ENCODE measurements at places on chromosomes 12 and 14. TPM values are rescaled to one million over a fixed set of nuclear protein-coding genes. Genes with fewer than 3 reads are reported as not detected.
A peak's percentile ranks its signal among the peaks of the same experiment; 100 is the strongest.

- DNase-seq: no peak
These were observed 50.4 kb upstream of the RIN3 start for GRCh38 chr14:92463141-92463540.

GRCh38 chr14:68111097-68111852 is 291.7 kb downstream of the RAD51B start:
- DNase-seq: no peak

DNA sequence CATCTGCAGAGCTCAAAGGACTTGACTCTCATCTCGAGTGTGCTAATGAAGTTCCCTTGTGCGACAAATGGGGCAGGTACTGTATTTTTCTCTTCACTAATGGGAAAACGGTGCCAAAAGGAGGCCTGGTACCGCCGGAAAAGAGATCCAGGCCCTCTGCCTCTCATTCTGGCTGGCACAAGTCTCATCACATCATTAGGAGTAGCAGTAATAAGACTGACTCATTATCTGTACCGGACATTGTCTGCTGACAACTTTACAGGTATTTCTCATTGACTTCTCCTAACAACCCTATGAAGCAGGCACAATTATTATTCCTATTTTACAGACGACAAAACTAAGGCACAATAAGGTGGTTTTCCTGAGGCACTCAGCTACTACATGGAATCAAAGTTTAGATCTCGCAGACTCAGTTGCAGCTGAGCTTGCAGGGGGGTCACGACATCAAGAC is 668 bp downstream of the APPL2 start:
- peak; percentile 16 for DNase-seq

GRCh38 chr14:33287189-33287588 is 348.5 kb downstream of the NPAS3 start:
- DNase-seq: no peak

GRCh38 chr12:119668324-119668841 is 450 bp downstream of the PRKAB1 start:
- DNase-seq: peak; percentile 32

DNA sequence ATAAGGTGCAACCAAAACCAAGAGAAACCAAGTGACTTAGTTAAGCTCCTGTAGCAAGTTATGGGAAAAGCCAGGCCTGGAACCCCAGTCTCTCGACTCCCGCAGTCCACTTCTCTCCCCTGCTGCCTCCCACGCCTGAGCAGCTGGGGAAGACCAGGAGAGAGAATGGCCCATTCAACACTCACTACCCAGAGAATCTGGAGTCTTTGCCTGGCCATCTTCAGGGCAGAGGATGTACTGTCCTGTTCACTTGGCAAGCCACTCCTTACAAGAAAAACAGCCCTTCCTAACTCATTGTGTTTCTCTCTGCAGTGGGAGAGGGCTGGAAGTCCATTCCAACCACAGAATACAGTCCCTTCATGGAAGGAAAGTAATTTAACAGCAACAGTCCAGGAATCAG is 1.8 kb downstream of the PITPNM2 start:
- no peak for DNase-seq

DNA sequence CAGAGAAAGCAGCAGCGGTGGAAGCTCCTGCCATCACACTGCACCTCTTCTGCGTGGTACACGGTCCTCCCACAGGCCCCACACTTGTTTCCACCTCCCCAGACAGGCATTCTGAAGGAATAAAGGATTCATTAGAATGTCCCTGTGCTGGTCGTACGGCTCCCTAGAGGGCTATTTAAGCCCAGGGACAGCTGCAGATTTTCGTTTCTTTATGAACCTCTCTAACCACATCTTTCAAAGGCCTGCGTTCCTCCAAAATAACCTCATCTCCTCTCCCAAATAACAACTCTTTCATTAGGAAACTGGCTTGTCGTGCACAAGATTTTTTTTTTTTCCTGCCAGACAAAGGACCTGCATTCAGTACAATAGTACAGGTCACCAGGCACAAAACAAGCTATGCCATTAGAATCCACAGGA is 12.7 kb downstream of the CSRP2 start:
- DNase-seq: no peak

GRCh38 chr12:49049566-49050224 is 10.9 kb downstream of the KMT2D start:
- no peak for DNase-seq

DNA sequence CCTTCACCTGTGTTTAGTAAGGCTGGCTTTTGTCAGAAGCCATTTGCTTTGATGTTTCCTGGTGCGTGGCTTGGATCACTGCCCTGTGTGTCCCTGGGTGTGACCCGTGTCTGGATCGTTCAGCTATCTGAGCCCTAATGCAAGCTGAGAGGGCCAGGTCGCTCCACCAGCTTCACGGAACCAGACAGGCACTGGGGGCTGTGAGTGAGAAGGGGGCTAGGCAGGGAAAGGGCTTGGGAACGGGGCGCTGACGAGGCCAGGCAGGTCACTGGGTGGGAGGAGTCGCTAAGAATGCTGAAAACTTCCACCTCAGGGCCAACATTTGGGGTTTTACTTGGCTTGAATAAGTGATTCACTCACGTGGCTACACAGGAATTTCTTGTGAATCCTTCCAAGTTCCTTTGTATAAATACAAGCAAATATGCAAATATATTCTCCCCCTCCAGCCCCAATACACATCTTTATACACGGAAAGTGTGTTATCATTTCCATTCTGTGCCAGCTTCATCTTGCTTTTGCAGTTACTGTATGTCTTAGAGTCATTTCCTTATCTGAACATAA is 24.2 kb upstream of the MMP17 start:
- DNase-seq: peak; percentile 69

The ACOT6 gene
- total RNA-seq: not detected

- no peak for DNase-seq
These were observed 67.2 kb downstream of the GLT1D1 start for GRCh38 chr12:128920468-128920867.

The SDR9C7 gene
- not detected for total RNA-seq

DNA sequence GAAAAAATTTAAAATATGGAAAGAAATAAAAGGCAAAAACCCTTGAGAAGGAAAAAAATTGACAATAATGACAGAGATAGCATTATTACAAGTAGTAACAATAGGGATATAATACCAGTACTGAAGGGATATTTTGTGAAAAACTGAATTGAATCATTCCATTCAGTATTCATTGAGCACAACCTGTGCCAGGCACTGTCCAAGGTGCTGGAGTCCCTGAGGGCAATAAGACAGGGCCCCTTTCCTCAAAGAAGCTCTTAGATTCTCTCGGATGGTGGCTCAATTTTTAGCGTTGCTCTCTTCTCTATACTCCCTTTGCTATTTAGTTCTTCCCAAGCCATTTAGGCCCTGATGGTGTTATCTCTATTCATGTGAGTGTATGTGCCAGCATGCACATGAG is 34.3 kb upstream of the GAS2L3 start:
- no peak for DNase-seq

The CCDC196 gene
- total RNA-seq: not detected

The ALX1 gene
- total RNA-seq: not detected

DNA sequence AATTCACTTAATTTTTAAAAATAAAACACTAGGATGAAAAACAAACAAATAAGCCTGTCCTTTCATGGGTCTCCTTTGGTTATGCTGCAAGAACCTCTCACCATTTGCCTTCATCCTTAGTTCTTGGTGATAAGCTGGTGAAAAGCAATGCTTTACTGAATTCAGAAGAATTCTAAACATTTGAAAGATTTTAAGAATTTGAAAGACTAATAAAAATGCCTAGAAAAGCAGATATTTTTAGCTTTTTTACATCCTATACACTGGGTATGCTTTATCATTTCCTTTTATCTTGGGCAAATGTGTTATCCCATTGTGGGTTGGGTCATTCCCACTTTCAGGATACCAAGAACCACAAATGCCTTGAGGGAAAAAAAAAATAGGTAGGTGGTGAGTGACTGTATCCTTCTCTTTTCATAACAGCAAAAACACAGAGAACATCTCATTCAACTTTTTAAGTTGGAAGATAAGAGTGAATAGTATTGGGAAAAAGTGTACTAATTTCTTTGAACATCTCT is 197.1 kb upstream of the ABCD2 start:
- no peak for DNase-seq

The SERPINA12 gene
- total RNA-seq: not detected

GRCh38 chr12:99087278-99087677 is 442.2 kb downstream of the APAF1 start:
- no peak for DNase-seq

The PAPLN gene
- total RNA-seq: 1.6 TPM

DNA sequence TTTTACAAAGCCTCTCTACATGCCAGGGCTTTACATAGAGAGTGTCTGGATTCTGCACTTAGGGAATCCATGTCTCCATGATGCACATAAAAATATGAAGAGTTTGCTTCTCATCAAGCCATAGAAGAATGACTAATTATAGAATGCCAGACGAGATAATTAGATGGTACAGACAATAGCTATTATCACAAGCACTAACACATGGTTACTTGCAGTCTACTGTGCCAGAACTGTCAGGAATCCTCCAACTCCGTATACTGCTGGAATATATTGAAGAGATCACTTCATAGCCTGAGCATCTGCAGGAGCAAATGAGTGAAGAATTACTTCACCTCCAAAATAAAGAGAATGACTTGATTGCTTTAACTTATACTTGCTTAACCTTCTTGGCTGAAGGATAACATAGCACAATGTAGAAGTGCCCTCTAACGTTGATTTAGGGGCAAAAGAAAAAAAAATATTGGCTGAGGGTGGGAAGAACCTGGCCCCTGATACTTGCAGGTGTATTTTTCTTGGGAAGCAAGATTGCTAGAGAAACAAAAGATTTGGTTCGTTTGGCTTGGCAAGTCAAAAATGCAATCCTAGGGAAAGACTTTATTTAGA is 272.8 kb upstream of the FAR2 start:
- DNase-seq: no peak

The ESR2 gene
- 2.2 TPM for total RNA-seq

- no peak for DNase-seq
These were observed 170.3 kb downstream of the CEP128 start for GRCh38 chr14:80771201-80771600.

The MAP3K9 gene
- total RNA-seq: 0.27 TPM

The KRT2 gene
- total RNA-seq: not detected

GRCh38 chr12:74514098-74514872 is 23.4 kb upstream of the ATXN7L3B start:
- no peak for DNase-seq

- no peak for DNase-seq
These were observed 51.1 kb downstream of the APAF1 start for GRCh38 chr12:98696036-98696646.

- peak; percentile 65 for DNase-seq
These were observed 180.8 kb downstream of the C12orf50 start for GRCh38 chr12:87848248-87848868.

The DNAAF2 gene
- total RNA-seq: 13.2 TPM

The SMAGP gene
- total RNA-seq: 2.4 TPM

The KDM5A gene
- 71.4 TPM for total RNA-seq

The SUPT16H gene
- 50.4 TPM for total RNA-seq

The CEP170B gene
- 0.81 TPM for total RNA-seq
